ENCODE measurements at places on chromosomes 13 and 19.

- no peak for DNase-seq
These were observed 219.1 kb downstream of the IRS2 start for GRCh38 chr13:109567315-109567714.

- DNase-seq, result no peak
These were observed at the start of gene SYDE1 for GRCh38 chr19:15107061-15108010. SYDE1 (plus strand) TSS chr19:15107401; CDS start chr19:15107434, 33 bp downstream.

GRCh38 chr19:2579678-2580280, 103.9 kb downstream of the GADD45B start:
- no peak for DNase-seq

GRCh38 chr13:48434200-48434599, 21.3 kb upstream of the LPAR6 start:
- DNase-seq, result no peak

DNA sequence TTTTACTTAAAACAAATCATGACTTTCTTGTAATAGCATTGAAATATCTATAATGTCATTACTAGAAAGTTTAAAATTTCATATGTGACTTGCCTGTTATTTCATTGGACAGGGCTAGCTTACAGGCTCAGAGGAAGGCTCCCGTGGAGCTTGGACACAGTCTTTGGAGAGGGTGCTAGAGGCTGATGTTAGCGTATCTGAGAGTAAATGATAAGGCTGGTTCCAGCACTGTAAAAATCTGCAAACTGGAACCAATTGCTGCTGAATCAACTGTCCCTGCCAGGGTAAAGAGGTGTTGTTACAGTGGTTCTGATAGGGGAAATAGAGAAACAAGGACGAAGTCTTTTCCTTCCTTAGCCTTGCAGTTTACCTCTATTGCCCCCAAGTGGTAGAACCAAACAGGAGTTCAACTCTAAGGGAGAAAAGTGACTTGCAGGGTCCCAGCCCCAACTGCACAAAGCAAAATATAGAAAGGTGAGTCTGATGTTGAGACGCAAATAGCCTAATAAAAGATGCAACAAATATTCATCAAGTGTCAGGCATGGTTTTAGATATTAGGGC, 901.7 kb downstream of the DIAPH3 start:
- DNase-seq, result no peak

GRCh38 chr19:6774821-6775707, 2.6 kb downstream of the VAV1 start:
- DNase-seq, result peak; percentile 20

GRCh38 chr19:21430675-21431074, 33.7 kb downstream of the ZNF493 start:
- DNase-seq, result no peak

GRCh38 chr13:97448503-97449251, 14.7 kb downstream of the RAP2A start:
- DNase-seq, result no peak

DNA sequence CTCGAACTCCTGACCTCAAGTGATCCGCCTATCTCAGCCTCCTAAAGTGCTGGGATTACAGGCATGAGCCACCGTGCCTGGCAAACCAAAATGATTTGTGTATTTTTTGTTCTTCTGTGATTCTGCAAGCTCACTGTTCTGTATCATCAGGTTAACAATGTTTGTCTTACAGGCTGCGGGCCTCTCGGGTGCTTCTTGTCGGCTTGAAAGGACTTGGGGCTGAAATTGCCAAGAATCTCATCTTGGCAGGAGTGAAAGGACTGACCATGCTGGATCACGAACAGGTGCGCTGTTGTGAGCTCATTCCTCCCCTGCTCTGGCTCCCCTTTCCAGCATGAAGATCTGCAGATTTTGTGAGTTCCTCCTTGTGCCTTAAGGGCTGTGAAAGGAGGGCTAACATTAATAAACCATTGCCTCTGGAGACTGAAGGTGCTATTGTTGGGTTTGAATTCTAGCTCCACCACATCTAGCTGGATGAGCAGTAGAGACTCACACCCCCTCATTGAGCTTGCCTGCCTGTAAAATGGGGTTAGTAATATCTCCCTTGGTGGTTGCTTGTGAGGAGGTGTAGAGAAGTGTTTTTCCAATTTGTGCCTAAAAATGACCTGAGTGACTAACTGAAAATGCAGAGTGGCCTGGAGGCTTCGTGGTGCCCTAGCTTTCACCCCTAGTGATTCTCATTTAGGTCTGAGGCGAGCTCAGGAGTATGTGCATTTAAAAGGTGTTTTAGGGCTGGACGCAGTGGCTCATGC, 12.9 kb downstream of the SAE1 start:
- no peak for DNase-seq

GRCh38 chr19:8373867-8374813, 10.2 kb downstream of the ANGPTL4 start:
- DNase-seq, result no peak

GRCh38 chr19:18233224-18233825, 7.1 kb upstream of the PDE4C start:
- DNase-seq, result peak; percentile 32

DNA sequence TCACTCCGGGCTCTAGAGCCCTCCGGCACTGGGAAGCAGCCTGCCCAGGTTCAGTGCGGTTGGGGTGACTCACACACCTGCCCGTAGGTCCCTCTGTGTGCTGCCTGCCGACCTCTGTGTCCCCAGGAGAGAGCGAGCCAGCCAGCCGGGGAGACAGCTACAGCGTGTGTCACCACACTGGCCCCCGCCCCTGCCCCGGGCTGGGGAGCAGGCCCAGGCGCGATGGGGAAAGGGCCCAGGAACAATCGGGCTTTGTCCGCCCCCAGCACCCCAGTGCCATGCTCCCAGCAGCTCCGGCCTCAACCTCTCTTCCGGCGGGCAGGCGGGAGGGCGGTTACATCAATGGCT, at the start of gene KLK6:
KLK6 (minus strand) TSS at position 179 of the 348 bp plus-strand sequence. CDS start 1,487 bp downstream, outside the sequence.
- DNase-seq, result no peak

DNA sequence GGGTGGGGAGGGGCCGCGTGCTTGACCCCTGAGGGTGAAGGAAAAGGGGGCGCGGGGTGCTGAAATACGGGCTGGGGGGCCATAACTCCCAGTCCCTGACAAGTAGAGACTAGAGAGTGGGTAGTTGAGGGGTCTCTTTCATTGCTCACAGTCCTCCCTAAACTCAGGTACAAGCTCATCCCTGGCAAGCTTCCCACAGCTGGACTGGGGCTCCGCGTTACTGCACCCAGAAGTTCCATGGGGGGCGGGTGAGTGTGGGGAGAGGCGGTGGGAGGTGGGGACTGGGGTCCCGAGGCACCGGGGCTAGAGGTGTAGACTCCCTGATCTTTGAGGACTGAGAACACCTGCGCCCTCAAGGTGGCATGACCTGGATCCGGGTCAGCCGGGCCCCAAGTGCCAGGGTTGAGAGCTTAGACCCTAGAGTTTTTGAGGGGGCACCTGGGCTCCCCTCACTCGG, 1.3 kb downstream of the ETV2 start:
- no peak for DNase-seq

- no peak for DNase-seq
These were observed 11.4 kb upstream of the MYCBP2 start for GRCh38 chr13:77338329-77338728.

GRCh38 chr19:4456843-4457653, 546 bp downstream of the UBXN6 start:
- peak; percentile 91 for DNase-seq

GRCh38 chr13:23642110-23642509, 71.9 kb downstream of the TNFRSF19 start:
- DNase-seq, result no peak

- DNase-seq, result peak; percentile 49
These were observed 25.8 kb downstream of the LACC1 start for GRCh38 chr13:43905435-43906031.

DNA sequence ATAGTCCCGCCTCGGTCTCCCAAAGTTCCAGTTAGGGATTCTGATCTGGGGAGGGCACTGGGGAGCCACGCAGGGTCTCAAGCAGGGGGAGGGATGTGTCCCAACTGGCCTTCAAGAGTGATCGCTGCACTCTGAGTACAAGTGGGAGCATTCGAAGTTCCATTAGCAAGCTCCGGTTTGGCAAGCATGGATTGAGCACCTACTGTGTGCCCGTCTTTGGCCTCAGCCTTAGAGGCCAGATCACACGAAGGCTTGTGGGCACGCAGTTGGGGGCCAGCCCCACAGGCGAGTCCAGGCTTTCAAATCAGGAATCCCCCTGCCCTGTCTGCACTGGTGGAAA, 32.1 kb upstream of the TCF3 start:
- no peak for DNase-seq

GRCh38 chr19:16234552-16235445, 37.1 kb downstream of the AP1M1 start:
- no peak for DNase-seq

GRCh38 chr13:103289681-103290080, 223.5 kb upstream of the SLC10A2 start:
- no peak for DNase-seq

- DNase-seq, result no peak
These were observed 43.6 kb downstream of the ARHGAP35 start for GRCh38 chr19:46904114-46905060.

DNA sequence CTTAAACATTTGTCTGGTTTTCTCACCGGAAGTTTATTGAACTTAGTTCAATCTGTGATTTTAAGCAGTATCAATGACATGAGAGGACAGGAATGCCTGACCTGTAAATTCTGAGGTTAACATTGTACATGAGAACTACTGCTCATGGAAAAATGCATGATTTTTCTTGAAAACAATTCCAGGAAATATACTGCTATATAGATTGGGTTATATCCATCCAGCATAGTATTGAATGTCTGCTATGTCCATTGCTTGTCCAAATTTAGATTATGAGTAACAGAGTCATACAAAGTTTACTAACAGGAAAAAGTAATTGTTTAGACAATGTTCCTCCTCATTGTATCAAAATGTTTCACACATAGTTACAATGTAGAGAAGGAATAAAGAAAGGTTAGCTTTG, 606.8 kb downstream of the DACH1 start:
- no peak for DNase-seq

DNA sequence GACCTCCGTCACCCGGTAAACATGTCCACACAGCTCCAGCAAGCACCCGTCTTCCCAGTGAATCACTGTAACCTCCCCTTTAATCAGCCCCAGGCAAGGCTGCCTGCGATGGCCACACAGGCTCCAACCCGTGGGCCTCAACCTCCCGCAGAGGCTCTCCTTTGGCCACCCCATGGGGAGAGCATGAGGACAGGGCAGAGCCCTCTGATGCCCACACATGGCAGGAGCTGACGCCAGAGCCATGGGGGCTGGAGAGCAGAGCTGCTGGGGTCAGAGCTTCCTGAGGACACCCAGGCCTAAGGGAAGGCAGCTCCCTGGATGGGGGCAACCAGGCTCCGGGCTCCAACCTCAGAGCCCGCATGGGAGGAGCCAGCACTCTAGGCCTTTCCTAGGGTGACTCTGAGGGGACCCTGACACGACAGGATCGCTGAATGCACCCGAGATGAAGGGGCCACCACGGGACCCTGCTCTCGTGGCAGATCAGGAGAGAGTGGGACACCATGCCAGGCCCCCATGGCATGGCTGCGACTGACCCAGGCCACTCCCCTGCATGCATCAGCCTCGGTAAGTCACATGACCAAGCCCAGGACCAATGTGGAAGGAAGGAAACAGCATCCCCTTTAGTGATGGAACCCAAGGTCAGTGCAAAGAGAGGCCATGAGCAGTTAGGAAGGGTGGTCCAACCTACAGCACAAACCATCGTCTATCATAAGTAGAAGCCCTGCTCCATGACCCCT, 9.0 kb upstream of the CEACAM5 start:
- no peak for DNase-seq

- DNase-seq, result no peak
These were observed 16.6 kb upstream of the USP12 start for GRCh38 chr13:27188239-27188638.

- DNase-seq, result no peak
These were observed 317.5 kb downstream of the KLF12 start for GRCh38 chr13:73816702-73817101.

- DNase-seq, result no peak
These were observed 14.9 kb downstream of the ONECUT3 start for GRCh38 chr19:1768248-1768647.

- no peak for DNase-seq
These were observed 30.8 kb downstream of the RGCC start for GRCh38 chr13:41488124-41488523.

DNA sequence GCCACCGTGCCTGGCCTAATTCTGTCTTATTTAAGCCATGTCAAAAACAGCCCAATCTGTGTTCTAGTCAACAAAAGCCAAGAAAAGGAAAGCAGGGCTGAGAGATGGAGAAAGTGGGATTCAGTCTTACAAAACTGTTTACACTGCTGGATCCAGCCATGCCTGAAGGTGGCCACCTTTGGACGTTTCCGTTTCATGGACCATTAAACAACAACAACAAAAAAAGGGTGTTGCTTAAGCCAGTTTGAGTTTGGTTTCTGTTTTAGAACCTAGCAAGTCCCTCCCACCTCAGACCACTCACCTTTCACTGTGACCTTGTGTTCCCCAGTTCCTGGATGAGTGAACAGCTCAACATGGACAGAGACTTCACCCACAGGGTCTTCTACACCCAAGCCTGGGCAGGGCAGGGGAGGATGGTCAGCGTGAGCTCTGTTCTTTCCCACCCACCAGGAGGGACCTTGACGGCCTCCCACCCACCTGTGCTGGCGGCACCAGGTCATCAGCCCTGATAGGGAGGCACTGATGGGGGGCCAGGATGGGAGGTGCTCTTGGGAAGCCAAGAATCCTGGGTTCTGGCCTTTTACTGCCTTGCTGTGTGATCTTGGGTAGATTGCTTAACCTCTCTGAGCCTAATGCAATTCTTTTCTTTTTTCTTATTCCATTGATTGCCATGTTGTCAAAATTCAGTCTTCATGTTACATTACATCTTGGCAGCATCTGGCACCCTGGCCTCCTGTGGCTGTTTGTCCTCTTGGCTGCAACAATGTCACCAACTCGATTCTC, 56.2 kb downstream of the COLGALT1 start:
- no peak for DNase-seq

- DNase-seq, result no peak
These were observed 6.2 kb downstream of the RPL28 start for GRCh38 chr19:55391702-55392615.

DNA sequence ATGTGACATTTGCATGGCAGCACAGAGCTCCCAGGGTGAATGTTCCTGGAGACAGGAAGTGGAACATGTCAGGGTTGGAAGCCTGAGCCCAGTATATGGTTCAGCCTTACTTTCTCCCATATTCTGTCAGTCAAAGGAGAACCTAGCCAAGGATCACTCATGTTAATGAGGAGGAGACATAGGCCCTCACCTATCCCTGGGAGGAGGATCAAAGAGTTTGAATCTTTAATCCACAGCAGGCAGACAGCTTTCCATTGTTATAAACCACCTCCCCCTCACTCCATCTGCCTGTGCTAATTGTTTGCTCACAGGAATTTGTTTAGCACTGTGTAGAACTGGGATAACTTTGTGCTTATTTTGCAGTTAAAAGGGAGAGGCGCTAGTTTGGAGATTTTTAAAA, 1069.1 kb downstream of the EFNB2 start:
- DNase-seq, result no peak

DNA sequence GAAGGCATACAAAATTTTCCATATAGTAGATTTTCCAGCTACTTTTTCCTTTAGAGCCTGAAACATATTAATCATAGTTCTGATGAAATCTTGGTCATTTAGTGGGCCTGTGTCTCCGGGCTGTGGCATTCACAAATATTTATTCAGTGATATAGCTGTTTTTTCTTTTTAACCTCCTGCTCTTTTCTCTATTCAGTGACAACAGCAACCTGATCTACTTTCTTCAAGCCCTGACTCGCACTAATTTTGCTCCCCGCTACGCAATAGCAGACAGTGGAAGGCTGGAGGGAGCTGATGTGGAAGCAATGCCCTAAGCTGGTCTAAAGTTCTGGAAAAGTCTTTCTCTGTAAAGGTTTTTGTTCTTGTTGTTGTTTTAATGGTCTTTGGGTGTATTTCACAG, 289.7 kb downstream of the SLITRK6 start:
- peak; percentile 5 for DNase-seq

All from NCI-H2171 treated with DMSO at 0.1 percent for 48 hours (cell line).